ENCODE measurements at places on chromosomes 1 and 21.

GRCh38 chr1:5982868-5983267 is 9.4 kb downstream of the NPHP4 start:
- no peak for DNase-seq

GRCh38 chr1:146013559-146013922 is 8.0 kb downstream of the HJV start:
- no peak for DNase-seq

DNA sequence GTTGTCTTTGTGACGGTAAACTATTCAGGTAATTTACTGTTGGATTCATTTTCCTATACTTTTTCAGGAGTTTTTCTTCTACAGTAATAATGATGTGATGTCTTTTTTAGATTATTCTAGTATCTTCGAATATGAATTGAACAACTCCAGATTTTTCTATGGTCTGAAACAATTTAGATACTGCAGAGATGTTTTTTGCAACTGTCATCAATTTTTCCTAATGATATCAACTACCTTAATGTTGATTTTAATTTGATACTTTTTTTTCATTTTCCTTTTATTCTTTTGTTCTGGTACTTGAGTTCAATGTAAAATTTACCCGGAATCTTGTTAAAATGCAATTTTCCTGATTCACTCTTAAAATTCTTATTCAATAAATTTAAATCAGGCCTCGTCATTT is 110.4 kb downstream of the KCNT2 start:
- DNase-seq: no peak

DNA sequence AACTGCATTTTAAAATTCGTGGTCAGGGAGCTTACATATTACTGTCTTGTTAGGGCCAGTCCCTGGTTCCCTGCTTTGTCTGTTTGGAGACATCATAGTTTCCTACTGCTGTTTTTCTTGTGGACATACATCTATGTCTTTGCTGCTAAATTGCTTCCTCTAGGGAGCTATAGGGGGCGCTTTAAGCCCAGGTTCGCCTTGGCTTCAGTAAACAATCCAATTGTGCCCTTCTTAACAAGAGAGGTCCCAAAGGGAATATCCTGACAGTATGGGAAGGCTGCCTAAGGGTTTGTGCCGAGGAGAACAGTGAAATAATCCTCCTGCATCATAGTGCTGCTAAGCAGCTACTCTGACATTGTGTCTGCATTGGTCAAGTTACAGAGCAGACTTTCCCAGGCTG is 112.5 kb downstream of the USH2A start:
- DNase-seq: no peak

DNA sequence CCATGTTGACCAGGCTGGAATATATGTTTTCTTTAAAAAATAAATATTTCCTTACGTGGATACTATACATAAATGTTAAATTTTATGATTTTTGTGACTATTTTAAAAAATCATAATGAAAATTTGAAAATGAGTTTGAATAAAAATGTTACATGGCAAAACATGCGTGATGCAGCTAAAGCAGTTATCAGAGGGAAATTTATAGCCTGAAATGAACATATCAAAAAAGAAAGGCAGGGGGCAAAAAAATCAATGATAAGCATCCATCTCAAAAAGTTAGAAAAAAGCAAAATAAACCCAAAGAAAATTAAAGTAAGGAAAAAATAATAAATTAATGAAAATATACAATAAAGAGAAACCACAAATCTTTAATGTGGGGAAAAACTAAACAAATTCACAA is 8.6 kb downstream of the CCSAP start:
- DNase-seq: no peak

DNA sequence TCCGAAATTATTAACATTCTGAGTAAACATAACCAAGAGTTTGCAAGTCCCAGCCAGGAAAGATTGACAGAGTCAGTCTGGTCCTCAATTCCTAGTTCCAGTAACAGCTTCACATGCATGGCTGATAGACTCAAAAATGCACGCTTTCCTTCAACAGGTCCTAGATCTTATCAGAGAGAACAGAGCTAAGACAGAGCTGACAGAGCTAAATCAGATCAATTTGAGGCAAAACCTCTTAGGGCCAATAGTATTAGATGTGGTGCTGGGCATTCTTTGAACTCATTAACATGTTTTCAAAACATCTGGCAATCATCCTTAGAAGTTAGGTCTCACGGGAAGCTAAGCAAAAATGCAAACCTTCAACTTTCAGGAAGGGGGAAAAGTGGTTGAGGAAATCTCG is 114.0 kb downstream of the GREM2 start:
- no peak for DNase-seq

GRCh38 chr1:224448453-224449017 is 13.9 kb upstream of the WDR26 start:
- DNase-seq: no peak

DNA sequence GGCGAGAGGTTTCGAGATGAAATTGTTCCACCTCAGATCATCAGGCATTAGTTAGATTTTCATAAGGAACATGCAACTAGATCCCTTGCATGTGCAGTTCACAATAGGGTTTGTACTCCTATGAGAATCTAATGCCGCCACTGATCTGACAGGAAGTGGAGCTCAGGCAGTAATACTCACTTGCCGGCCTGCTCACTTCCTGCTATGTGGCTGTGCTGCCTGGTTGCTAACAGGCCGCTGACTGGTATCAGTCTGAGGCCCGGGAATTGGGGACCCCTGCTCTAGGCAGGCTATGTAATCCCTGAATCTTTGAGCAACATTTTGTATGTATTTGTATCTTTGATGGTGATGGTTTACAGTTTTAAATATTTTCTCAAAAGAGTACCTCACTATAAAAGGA is 32.5 kb downstream of the XKR8 start:
- peak; percentile 50 for DNase-seq

GRCh38 chr1:69657971-69658370 is 90.2 kb downstream of the LRRC7 start:
- DNase-seq: no peak

Data from activated CD4-positive, alpha-beta T cell treated with anti-CD3 and anti-CD28 coated beads for 48 hours (primary cell).